ENCODE measurements at places on chromosomes 12 and 14.

DNA sequence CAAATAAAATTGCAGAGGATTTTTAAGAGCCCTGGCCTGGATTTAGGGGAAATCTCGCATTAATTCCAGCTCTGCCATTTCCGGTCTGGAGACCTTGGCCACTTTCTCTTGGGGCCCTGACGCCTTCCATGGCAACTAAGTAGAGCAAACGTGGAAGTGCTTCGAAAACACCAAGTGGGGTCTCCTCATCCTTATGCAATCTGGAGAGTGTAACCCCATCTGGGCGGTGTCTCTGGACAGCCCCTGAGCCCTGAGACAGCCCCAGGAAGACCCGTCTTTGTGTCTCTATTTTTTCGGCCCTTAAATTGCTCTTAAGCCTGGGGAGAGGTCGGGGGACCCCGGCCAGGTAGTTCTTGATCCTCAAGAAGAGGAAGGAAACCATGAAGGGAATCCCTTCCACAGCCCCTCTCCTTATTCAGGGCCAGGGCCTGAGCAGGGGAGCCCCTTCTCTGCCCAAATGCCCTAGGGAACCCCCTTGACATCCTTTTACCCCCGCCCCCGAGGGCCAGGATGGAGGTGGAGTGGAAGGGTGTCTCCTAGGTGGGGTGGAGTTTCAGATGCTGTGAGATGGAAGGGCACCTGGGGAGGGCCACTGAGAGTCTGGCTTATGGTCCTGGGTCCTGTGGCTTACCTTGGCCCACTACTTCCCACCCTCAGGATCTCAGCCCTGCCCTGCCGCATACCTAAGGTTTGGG is 17.6 kb upstream of the NR4A1 start:
- no peak for DNase-seq

DNA sequence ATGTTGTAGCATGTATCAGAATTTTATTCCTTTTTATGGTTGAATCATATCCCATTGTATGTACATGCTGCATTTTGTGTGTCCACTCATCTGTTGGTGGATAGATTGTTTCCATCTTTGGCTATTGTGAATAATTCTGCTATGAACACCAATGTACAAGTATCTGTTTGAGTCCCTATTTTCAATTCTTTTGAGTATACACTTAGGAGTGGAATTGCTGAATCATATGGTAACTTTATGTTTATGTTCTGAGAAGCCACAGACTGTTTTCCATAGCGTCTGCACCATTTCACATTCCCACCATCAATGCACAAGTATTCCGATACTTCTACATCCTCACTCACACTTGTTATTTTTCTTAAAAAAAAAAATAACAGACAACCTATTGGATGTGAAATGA is 91.5 kb downstream of the ARF6 start:
- DNase-seq: no peak

DNA sequence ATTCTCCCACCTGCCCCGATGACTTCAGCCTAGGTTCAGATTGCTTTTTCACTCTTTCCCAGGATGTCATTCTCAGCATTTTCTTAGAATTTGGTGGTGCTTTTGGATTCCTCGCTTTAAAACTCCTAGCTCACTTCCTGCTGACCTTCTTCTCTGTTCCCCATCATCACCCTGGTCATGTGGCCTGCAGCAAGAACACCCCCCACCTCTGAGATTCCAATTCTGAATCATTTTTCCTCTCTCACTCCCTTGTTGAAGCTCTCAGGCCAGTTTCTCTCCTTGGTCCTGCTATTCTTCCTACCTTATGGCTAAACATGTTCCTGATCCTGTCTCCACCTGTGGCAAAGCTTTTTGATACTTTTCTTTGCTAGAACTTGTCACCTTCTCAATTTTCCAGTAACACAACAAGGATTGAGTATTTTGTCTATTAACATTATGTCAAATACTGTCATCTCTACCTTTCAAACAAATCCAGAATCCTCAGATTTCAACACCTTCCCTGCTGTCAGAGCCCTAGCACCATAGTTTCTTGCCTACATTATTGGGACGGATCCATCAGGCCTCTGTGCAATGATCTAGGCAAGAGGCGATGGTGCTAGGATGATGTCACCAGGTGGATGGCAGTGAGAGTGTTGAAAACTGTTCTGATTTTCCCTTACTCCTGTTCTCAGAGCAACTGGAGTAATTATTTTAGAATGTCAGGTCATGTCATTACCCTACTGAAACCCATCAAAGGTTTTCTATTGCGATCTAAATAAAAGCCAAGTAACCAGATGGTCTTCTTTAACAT is 233.7 kb downstream of the MON2 start:
- no peak for DNase-seq

GRCh38 chr12:132584429-132584828 is 26.0 kb downstream of the LRCOL1 start:
- no peak for DNase-seq

- DNase-seq: no peak
Observed at GRCh38 chr12:66387117-66387516, 84.8 kb downstream of the HELB start.

DNA sequence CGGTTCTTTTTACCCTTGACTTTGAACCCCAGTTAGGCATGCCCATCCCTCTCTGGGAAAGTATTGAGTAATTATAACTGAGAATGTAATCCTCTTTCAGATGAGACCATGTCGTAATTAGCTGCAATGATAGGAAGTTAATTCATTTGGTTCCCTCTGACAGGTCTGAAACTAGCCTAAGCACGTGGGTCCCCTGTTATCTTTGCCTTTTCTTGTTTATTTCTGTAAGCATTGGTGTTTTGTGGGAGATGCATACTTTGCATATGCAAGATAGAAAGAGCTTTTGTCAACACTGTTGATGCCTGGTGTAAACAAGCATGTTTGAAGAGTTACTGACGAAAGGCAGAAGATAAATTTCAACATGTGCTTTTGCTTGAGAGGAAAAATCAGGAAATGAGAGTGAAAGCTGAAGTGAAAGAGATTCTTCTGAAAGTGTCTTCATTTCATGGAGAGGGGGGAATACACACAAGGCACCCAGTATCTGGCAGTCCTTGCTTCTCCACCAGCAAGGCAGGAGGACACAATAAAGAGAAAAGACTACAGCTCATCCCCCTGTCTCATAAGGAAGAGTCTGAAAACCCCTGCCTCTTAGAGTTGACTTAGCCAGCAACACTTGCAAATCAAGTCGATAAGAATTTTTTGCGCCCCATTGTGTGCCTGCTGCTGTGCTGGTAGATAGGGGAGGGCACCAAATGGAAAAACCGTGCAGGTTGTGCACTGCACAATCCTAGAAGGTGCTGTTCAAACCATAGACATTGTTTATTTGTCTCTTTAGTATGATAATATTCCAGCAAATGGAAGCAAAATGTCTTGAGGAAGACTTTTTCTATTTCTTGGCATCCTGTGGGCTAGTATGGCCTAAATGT is 77.8 kb downstream of the SLC24A4 start:
- no peak for DNase-seq

- DNase-seq: no peak
Observed at GRCh38 chr12:94644141-94644979, 6.0 kb downstream of the TMCC3 start.

DNA sequence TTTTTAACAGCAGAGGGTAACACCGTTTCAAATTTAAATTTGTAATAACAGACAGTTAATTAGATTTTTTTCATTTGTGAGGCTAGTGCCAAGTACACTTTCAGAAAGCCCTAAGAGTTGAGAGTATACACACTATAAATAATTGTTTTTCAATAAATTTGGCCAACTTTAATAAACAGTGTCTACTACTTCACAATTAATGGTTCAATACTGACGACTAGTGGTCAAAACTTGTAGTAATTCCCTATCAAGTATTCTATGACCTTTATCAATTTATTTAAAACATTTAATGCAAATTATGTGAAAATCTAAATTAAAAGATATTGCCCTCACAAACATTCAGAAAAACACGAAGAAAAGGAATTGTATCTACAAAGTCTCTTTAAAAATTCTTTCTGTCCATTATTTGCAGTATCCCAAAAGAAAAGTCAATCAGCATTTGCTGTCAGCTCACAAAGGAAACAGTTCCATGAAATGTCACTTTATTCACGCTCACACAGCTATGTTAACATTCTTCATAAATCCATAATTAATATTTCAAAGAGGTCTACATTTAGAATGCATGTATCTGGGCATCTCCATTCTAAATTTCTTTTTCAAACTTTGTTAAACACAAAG is 91.2 kb downstream of the CEP128 start:
- DNase-seq: no peak

DNA sequence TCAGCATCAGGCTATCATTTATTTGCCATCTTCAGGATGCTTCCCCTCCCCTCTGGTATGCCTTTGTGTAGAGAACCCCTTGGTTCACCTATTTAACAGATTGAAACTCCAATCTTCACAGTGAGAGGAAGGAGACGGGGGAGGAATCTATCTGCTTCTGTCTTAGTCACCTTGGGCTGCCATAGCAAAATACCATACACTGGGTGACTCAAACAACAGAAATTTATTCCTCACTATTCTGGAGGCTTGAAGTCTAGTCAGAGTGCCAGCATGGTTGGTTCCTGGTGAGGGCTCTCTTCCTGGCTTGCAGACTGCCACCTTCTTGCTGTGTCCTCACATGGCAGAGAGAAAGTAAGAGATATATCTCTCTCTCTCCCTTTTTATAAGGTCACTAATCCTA is 13.5 kb upstream of the EML1 start:
- no peak for DNase-seq

- no peak for DNase-seq
Observed at GRCh38 chr12:111120578-111120977, 200.2 kb upstream of the MYL2 start.

Data from stimulated activated CD8-positive, alpha-beta memory T cell treated with anti-CD3 and anti-CD28 coated beads, Interleukin-7, amount 100 ng/mL, for 1 hour (primary cell).